CD4-positive, alpha-beta T cell treated with Interleukin-2 at 100 ng/mL for 4 hours (primary cell): ENCODE measurements at places on chromosomes 3 and 15.

DNA sequence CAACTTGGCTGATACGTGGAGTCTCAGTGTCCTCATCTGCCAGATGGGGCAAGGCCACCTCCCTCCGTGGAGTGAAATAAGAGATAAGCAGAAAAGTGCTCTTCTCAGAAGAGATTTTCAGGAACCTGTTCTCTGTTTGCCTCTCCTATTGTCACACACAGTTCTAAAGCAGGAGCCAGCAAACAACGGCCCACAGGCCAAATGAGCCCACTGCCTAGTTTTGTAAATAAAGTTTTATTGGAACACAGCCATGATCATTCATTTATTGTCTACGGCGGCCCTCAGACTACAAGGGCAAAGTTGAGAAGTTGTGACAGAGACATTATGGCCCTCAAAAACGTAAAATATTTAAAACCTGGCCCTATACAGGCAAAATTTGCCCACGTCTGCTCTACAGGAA is 256.8 kb upstream of the IGF1R start:
- DNase-seq, result no peak

GRCh38 chr3:2923390-2923789 is 186.8 kb downstream of the IL5RA start:
- DNase-seq, result no peak

- no peak for DNase-seq
These were observed 96.0 kb downstream of the CCNL1 start for GRCh38 chr3:157063926-157064325.

- no peak for DNase-seq
These were observed 18.0 kb upstream of the SLTM start for GRCh38 chr15:58951388-58952007.

DNA sequence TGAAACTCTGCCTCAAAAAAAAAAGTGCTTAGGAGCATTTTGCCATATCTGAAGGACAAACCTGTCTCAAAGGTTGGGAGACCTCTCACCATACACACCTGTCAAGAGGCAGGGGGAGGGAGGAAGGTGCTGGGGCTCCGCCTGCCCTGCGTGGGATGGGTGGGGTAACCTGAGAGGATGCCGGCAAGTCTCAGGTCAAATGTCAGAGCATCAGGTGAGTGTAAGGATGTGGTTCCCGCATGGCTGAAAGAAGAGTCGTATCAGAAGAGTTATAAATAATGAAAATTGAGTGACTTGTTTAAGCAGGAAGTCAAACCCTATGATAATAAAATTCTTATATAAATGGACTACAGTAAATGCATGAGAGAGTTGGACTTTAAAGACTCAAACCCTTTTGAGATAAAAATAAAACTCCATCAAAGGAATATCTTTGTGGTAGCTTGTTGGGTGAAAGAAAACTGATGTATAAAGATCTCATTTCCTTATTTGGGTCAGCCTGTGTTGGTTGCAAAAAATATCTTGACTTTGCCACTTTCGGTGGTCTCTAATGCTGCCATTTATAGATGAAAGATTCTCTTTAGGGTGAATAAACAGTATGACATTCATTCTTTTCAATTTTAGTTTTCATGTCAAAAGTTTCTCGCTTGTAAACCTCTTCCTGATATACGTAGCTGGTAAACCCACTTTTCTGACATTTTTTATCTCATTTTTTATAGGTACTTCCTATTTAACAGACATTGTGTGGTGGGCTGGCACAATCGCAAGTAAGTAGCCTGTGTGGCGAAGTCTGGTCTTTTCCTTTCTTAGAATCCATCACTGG is 23.8 kb downstream of the NIPA1 start:
- DNase-seq, result no peak

DNA sequence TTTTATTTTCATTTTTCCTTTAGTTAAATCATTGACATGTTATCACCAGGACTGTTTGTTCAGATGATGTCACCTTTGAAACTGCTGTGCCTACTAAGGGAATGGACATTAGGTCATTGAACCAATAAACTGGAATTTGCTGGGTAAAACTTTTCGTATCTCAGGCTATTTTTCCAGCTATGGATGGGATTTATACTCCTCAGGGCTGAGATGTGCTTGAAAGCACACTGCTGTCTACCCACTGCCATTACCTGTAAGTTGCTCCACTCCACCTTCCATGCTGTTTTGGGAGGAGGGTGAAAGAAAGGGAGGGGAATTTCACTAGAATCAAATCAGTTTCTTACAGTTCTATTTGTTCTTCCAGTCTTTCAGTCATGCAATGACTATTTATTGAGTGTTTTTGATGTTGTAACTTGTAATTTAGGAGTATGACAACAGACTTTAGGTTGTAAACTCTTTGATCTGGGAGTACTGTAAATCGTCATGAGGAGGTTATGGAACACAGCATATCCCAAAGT is 11.3 kb downstream of the EHD4 start:
- DNase-seq, result no peak

- no peak for DNase-seq
These were observed 267.0 kb downstream of the CHL1 start for GRCh38 chr3:463252-464192.

GRCh38 chr3:151766454-151766853 is 32.7 kb downstream of the AADACL2 start:
- no peak for DNase-seq

DNA sequence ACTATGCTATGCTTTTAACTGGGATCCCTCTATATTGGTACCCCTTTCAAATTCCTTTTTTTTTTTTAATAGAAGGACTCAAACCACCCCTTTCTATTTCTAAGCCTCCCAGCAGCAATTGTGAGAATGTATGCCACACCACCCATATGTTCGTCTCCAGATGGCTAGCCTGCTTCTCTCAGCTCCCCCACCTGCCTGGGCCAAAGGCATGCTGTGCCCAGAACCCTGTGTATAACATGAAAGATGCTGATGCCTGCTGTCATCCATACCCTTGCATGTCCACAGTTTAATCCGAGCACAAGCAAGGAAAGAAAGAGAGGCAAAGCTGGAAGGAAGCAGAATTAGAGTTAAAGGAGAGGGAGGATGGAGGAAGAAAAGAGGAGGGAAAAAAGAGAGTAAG is 159.5 kb upstream of the CNTN6 start:
- DNase-seq, result no peak
